ENCODE measurements at places on chromosomes 5 and 9. TPM values are rescaled to one million over a fixed set of nuclear protein-coding genes. Genes with fewer than 3 reads are reported as not detected.

DNA sequence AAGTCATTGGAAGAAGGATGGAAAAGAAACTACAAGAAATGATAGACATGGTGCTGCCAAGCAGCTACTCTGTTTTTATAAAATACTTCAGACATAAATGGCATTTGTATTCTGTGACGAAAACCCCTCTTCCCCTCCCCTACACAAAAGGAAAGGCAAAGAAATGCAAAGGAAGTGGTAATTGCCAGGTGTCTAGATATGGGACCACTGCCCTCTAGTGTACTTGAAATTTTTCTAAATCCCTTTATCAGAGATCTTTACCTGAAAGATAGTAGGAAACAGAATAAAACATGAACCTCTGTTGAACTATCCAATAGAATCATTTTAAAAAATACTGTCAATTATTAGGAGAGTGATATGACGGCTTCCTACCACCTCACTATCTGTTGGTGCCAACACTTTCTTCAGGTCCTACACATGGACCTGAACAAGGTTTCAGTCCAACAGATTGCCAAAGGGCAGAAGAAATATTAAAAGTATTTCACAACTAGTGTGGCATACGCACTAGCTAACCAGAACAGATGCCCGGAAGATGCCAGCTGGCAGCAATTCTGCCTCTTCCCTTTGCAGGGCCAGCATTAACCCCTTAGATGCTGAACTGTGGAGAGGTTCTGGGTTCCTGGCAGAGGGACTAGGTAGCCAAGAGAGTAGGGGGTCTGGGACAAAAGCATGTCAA lies 104.1 kb downstream of the TSSK1B start:
- H3K36me3 ChIP-seq, result no peaks in the 10 kb centered on the region
- H3K27ac ChIP-seq, result no peak overlapping the region
- peaks cover 6% of the 10 kb centered on the region for H3K4me1 ChIP-seq
- H3K27me3 ChIP-seq, result peaks cover 4% of the 10 kb centered on the region
- no peak overlapping the region for H3K4me3 ChIP-seq
- no peak for DNase-seq

DNA sequence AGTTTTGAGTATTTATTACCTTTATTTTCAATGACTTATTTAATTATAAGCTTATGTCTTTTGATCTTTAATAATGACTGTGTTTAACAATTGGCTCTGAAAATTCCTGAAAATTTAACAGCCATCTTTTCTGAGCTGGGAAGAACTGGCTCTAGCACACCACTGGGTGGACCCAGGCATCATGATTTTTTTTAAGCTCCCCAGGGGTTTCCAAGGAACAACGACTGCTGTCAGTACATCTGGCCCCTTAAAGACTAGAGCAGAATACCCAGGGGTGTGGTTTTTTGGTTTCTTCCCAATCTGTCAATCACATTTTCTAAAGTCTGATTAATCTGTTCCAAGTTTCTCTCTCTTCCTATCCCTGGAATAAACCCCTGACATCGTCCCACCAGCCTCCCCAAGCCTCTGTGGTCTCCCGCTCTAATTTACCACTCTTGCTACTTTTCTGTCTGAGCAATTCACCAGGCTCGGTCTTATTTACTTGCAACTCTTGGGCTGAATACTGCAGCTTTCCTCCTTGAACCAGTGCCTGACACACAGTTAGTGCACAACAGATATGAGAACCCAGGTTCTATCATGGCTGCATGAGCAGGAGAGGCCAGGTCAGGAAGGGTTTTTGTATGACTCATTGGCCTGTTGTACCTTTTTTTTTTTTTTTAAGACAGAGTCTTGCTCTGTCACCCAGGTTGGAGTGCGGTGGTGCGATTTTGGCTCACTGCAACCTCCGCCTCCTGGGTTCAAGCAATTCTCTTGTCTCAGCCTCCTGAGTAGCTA lies 321.9 kb downstream of the ZSWIM6 start:
- H3K36me3 ChIP-seq, result no peaks in the 10 kb centered on the region
- H3K27me3 ChIP-seq, result peaks cover 12% of the 10 kb centered on the region
- H3K27ac ChIP-seq, result no peak overlapping the region
- H3K4me3 ChIP-seq, result no peak overlapping the region

- H3K4me1 ChIP-seq, result peaks cover 9% of the 10 kb centered on the region
- H3K27me3 ChIP-seq, result no peaks in the 10 kb centered on the region
- DNase-seq, result peak; percentile 46
- no peak overlapping the region for H3K27ac ChIP-seq
- peaks cover 33% of the 10 kb centered on the region for H3K36me3 ChIP-seq
Observed at GRCh38 chr5:149831492-149831891, 101.4 kb downstream of the PPARGC1B start.

GRCh38 chr5:57499262-57500050 lies 16.8 kb upstream of the ACTBL2 start:
- peaks cover 4% of the 10 kb centered on the region for H3K4me1 ChIP-seq
- no peak for DNase-seq
- peaks cover 14% of the 10 kb centered on the region for H3K27me3 ChIP-seq
- H3K27ac ChIP-seq, result no peak overlapping the region
- H3K4me3 ChIP-seq, result peak overlapping the region; percentile 58

DNA sequence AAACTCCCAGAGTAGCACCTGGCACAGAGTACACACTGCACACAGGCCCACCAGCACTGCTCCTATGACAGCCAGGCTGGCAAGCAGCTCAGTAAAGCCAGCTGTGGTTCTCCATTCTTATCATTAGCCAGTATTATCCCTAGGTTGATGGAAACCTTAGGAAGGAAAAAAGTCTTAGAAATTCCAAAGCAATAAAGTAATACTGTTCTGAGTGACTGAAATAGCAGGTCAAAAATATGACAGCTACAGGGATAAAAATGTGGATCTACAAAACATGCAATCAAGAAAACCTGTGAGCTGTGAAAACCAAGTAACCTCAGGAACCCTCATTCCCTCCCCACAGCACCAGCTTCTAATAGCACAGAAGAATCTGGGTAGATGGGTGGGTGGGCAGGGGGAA lies 403.5 kb downstream of the SPOCK1 start:
- H3K4me1 ChIP-seq, result no peaks in the 10 kb centered on the region
- no peak overlapping the region for H3K27ac ChIP-seq
- no peak for DNase-seq
- no peaks in the 10 kb centered on the region for H3K36me3 ChIP-seq
- H3K27me3 ChIP-seq, result no peaks in the 10 kb centered on the region

DNA sequence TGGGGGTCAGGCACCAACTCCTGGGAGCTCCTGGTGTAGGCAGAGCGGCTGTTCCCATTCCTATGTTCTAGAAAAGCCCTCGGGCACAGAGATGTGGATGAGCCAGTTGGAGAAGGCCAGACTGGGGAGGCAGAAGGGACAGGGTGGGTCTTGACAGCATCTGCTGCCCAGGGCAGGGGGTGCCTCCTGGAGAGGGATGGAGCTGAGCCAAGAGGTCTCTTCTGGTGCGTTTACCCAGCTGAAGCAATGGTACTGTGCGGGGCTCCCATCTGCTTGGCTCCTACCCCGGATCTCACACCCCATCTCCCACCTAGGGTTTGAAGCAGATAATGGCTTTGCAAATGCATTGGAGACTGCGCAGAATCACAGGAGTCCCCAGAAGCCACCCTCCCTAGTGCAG lies 41.3 kb downstream of the SHB start:
- peaks cover 6% of the 10 kb centered on the region for H3K4me1 ChIP-seq
- H3K27ac ChIP-seq, result no peak overlapping the region
- H3K36me3 ChIP-seq, result no peaks in the 10 kb centered on the region

DNA sequence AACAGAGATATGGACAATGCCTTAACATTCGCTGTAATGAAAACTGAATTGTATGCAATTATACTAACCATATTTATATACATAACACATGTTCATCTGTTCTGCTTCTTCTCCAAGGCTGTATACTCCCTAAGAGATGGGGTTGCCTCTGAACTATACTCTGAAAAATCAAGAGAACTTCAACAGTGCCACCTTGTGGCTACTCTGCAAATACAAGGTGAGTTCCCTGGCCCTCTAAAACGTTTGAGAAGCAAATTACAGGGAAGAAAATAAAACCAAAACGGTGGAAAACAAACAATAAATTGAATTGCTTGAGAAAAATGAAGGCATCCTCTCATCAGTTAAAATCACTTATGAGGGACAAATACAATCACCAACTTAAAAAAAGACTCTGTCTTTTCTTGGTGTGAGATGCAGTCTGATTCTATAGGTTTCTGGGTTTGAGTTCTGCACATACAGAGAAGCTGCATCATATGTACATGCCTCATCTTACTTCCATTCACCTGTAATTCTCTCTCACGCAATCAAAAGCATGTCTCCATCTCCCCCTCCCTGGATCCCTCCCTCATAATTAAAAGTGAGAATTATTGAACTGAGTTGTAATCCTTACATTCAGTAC lies 98.6 kb downstream of the FBXW11 start:
- no peak overlapping the region for H3K4me3 ChIP-seq
- peaks cover 45% of the 10 kb centered on the region for H3K36me3 ChIP-seq
- no peak for DNase-seq
- peak overlapping the region; percentile 15 for H3K27ac ChIP-seq

DNA sequence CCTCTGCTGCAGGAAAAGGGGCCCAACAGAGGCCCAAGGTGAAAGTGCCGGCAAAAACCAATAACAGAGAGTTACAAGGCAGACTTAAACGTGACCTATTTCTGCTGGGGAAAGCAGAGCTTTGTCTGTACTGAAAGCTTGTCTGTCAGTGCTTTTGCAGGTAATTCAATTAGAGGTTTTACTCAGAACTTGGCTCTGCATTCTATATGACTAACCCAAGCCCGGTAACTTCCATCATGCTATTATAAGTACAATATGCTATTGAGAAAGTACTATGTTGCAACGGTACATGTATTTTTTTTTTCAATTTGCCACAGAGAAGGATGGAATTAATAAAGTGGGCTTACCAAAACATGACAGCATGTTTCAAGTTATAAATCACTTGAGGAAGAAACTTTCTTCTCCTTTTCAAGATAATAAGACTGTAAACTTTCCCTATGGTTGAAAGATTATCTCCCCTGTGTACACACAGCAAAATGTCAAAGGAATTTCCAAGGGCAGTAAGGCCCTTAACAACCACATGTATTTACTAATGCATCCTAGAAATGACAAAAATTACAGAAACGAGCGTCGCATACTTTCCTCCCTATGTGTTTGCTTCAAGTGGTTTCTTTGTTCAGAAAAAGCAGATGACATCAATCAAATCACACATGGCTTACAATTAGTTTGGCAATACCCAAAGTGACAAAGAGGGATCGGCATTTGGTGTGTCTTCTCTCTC lies 282.4 kb downstream of the EFNA5 start:
- no peak overlapping the region for H3K4me3 ChIP-seq
- peaks cover 35% of the 10 kb centered on the region for H3K4me1 ChIP-seq
- no peak overlapping the region for H3K27ac ChIP-seq
- H3K27me3 ChIP-seq, result no peaks in the 10 kb centered on the region
- H3K36me3 ChIP-seq, result no peaks in the 10 kb centered on the region

DNA sequence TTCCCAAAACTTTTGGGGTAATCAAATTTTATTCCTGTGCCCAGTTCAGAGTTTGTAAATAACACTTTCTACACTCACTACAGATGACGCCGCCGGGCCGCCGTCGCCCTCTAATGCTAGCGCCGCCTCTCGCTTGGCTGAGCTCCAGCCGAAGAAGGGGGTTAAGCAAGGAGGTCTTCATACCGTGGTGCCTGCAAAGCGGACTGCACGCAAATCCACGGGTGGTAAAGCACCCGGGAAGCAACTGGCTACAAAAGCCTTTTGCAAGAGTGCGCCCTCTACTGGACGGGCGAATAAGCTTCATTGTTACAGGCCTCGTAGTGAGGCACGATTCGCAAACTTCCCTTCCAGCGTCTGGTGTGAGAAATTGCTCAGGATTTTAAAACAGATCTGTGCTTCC lies 280.4 kb downstream of the MEF2C start:
- H3K27me3 ChIP-seq, result peaks cover 3% of the 10 kb centered on the region
- H3K36me3 ChIP-seq, result no peaks in the 10 kb centered on the region
- H3K4me3 ChIP-seq, result no peak overlapping the region
- no peak for DNase-seq
- H3K4me1 ChIP-seq, result no peaks in the 10 kb centered on the region

DNA sequence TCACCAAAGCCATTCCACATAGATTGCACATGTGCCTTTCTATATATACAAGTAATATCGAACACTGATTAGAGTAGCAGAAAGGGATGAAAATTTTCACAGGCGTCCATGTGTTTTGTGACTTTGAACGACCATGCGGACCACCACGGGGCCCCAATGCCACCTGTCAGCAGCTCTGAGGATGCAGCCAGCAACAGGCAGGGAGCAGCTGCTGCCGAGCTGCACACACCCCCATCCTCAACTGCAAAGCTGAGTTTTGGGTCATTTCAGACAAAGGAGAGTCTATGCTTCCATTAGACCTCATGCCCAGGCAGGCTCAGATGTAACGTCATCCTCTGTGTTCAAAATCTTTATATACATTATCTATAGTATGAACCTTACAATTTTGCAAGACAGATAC lies 503.8 kb downstream of the IRX1 start:
- no peaks in the 10 kb centered on the region for H3K4me1 ChIP-seq
- no peak overlapping the region for H3K4me3 ChIP-seq
- H3K36me3 ChIP-seq, result no peaks in the 10 kb centered on the region
- no peaks in the 10 kb centered on the region for H3K27me3 ChIP-seq
- H3K27ac ChIP-seq, result no peak overlapping the region
- no peak for DNase-seq

DNA sequence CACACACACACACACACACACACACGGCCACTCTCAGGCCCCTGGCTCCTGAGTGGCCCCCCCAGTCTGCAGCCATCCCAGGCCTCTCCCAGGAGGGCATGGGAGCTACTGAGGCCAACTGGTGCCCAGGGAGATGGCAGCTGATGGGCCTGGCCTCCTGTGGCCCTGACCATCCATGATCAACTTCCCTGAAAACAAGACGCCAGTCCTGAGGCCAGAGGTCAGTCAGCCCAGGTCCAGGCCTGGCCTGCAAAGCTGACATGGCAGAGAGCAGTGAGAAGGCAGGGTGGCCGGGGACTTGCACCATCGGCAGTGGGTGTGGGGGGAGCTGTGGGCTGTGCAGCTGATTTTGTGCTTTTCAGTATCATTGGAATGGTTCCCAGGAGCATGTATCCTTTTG lies 47.0 kb downstream of the SARDH start:
- peaks cover 17% of the 10 kb centered on the region for H3K27me3 ChIP-seq
- H3K4me3 ChIP-seq, result no peak overlapping the region
- H3K27ac ChIP-seq, result no peak overlapping the region
- no peaks in the 10 kb centered on the region for H3K4me1 ChIP-seq
- no peaks in the 10 kb centered on the region for H3K36me3 ChIP-seq

CD14 gene
- 1.2 TPM for total RNA-seq

LECT2 gene
- total RNA-seq, result not detected

PCDHA9 gene
- total RNA-seq, result not detected

RGS7BP gene
- total RNA-seq, result not detected
